Sciatic nerve (tissue), 2 donors: ENCODE measurements at places on chromosomes 6 and 20. TPM values are rescaled to one million over a fixed set of nuclear protein-coding genes. Genes with fewer than 3 reads are reported as not detected.

The PHIP gene
- total RNA-seq, result 43.6 TPM

- no peak for DNase-seq
Measured at GRCh38 chr6:164690241-164690640, 619.2 kb downstream of the C6orf118 start.

GRCh38 chr6:160293844-160294243 is 35.2 kb upstream of the SLC22A2 start:
- peak; percentile 61 for DNase-seq

- no peak for DNase-seq
Measured at GRCh38 chr6:33595001-33595846, 15.1 kb upstream of the BAK1 start.

DNA sequence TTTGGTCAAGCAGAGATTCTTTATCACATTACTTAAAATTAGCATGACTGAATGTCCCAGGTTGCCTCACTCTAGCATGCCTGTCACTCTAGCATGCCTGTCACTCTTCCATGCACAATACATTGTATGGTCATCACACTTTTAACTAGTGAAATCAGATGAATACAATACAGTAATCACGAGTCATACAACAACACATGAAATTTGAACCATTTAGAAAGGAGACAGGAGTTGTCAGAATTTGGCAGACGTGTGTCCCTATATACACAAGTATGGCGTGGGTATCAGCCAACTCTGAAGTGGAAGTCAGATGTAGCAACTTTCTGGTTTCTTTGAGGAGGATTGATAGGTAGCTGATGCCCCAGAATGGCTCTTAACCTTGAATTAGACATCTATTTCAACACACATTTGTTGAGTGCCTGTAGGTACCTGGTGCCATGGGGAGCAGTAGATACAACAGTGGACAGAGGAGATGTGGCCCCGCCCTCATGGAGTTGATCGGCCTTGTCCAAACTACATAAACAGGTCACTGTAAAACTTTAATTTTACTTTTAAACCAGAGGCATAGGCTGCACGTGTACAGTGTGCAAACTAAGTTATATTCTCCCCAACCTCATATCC is 116.1 kb upstream of the TIAM2 start:
- DNase-seq, result no peak

DNA sequence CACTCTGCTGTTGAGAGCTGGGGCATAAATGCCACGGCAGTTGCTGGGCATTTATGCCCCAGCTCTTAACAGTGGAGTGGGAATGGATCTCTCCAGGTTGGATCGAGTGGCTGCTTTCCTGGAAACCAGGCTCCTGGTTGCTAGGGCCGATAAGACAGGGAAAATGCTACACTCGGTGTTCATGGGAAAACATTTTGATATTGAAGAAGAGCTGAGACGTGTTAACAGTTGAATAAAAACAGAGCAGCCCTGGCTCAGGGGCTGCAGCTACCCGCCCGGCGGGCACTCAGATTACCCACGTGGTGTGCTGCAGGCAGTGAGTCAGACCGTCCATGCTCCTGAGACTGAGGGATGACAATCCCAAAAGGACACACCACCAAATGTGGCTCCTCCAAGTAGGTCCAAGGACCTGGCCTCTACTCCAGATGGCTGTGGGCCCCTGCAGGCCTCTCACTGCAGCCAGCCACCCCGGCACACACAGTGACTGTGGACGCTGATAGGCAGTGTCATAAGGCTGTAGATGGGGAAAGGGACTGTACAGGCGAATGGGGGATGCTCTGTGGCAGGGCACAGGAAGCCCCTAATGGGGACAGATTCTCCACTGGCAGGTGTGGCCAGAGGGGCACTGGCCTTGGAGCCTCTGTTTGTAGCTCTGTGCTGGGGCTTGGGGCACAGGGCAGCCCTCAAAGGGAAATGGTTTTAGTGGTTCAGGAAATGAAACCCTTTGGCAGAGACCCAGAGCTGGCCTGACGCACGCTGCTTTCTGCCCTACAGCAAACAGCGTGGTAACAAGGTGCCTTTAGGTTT is 237.8 kb downstream of the LY86 start:
- DNase-seq, result peak; percentile 72
